ENCODE measurements at places on chromosomes 2 and 18. TPM values are rescaled to one million over a fixed set of nuclear protein-coding genes. Genes with fewer than 3 reads are reported as not detected.

DNA sequence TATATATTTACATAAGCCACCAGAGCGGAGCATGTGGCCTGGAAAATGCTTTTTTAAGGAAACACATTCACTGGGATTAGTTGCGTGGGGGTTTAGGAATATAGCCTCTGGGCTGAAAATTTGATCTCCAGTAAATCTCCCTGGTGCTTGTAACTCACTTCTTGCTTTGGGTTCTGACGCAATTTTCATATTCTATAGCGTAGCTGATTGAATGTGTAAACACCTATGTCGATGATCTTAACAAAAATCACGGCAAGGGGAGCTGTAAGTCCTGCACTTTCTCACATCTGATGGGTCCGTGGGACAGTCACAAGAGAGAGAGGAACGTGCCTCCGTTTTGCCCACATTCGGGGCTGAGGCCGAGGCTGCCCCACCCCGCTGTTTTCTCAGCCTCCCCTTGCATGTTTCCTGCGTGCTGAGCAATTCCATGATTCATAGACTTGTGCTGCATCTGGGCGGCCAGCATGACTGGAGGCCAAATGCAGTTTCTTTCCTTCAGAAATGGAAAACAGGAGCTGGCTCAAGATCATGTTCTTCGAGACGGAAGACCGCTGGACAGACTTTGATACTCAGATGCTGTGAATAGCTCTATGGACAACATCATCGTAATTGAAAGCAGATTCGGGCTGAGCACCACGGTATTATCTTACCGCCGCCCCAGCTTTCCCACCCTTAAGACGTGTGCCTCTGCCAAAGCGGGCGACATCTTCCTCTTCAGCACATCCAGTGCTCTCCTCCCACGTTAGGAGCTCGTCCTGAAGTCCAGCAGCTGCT is 109.2 kb downstream of the TMEM18 start:
- H3K27me3 ChIP-seq = peaks cover 56% of the 10 kb centered on the region
- DNase-seq = no peak
- no peak overlapping the region for H3K27ac ChIP-seq
- H3K4me3 ChIP-seq = no peak overlapping the region
- no peaks in the 10 kb centered on the region for H3K4me1 ChIP-seq
- peaks cover 19% of the 10 kb centered on the region for H3K36me3 ChIP-seq

GRCh38 chr2:100427627-100428258 is 10.3 kb upstream of the CHST10 start:
- peaks cover 9% of the 10 kb centered on the region for H3K4me1 ChIP-seq
- H3K27ac ChIP-seq = no peak overlapping the region
- H3K4me3 ChIP-seq = no peak overlapping the region
- H3K27me3 ChIP-seq = peaks cover 40% of the 10 kb centered on the region
- DNase-seq = no peak

DNA sequence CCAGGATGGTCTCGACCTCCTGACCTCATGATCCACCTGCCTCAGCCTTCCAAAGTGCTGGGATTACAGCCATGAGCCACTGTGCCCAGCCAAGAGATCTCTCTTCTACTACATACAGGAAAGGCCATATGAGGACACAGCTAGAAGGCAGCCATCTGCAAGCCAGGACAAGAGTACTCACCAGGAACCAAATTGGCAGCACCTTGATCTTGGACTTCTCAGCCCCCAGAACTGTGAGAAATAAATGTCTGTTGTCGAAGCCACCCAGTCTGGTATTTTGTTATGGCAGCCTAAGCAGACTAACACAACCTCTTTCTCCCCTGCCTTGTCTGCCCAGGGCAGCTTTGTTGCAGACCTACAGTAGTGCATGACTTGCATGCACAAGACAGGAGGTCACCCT is 211.3 kb upstream of the HAAO start:
- H3K4me1 ChIP-seq = no peaks in the 10 kb centered on the region
- DNase-seq = no peak
- H3K27ac ChIP-seq = no peak overlapping the region

DNA sequence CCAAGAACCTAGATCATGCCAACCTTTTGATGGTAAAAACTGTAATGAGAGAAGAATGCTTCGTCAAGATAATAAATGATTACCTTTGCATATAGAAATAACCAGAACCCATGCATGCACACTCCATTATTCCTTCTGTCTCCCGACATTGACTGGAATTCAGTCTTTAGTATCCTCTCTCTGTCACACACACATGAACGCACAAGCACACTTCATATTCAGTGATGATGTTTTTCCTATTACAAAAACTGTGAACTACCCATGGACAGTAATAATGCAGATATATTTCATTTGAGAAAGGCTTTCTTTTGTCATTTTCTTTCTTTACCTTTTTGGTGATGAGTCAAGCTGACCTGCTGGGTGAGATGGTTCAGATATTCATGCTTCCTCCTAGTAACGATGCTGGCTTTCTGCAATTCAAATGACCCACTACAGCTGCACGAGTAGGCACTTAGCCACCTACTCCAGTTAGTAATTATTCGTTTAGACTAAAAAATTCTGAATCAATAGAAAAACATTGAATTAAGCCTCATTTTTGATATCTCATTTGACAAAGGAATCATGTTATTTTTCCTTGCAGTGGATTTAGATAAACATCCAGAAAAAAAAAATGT is 382.2 kb downstream of the TGIF1 start:
- H3K27me3 ChIP-seq = peaks cover 5% of the 10 kb centered on the region
- DNase-seq = no peak
- H3K36me3 ChIP-seq = no peaks in the 10 kb centered on the region
- no peaks in the 10 kb centered on the region for H3K4me1 ChIP-seq
- no peak overlapping the region for H3K4me3 ChIP-seq
- H3K27ac ChIP-seq = no peak overlapping the region

GRCh38 chr2:158560259-158560658 is 103.5 kb downstream of the PKP4 start:
- H3K4me3 ChIP-seq = no peak overlapping the region
- H3K27me3 ChIP-seq = no peaks in the 10 kb centered on the region
- no peaks in the 10 kb centered on the region for H3K36me3 ChIP-seq
- H3K27ac ChIP-seq = no peak overlapping the region

DNA sequence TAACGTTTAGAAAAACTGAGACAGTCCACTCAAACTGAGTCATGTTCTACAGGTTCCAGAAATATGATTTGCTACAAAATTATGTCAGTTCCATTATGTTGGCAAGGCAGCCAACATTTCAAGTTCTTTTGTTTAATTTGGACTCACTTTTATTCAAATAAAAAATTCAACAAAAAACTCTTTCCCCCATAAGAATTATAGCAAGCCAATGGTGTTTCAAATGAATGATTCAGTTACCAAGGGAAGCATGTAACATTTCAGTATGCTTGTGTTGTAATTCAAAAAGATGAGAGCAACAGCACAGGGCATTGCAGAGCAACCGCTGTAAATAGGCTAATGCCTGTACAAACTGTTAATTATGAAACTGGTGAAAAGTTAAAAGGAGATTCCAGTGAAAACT is 140.8 kb downstream of the FIGN start:
- no peak for DNase-seq
- no peaks in the 10 kb centered on the region for H3K27me3 ChIP-seq
- no peaks in the 10 kb centered on the region for H3K4me1 ChIP-seq
- H3K36me3 ChIP-seq = no peaks in the 10 kb centered on the region

The RETREG2 gene
- total RNA-seq = 79.8 TPM

Measured in natural killer cell treated with Interleukin-12 subunit alpha and Interleukin-12 subunit beta and Interleukin-15 and Interleukin-18, amount 100 ng/mL, for 72 hours (primary cell).